Activated CD4-positive, alpha-beta T cell treated with anti-CD3 and anti-CD28 coated beads, Interleukin-2, amount 50 U/mL, for 24 hours (primary cell): ENCODE measurements at places on chromosomes 6 and 20.

- no peak for DNase-seq
These were observed 49.7 kb downstream of the TP53INP2 start for GRCh38 chr20:34753706-34754461.

- DNase-seq: no peak
These were observed 34.7 kb downstream of the KIAA1755 start for GRCh38 chr20:38225900-38226263.

DNA sequence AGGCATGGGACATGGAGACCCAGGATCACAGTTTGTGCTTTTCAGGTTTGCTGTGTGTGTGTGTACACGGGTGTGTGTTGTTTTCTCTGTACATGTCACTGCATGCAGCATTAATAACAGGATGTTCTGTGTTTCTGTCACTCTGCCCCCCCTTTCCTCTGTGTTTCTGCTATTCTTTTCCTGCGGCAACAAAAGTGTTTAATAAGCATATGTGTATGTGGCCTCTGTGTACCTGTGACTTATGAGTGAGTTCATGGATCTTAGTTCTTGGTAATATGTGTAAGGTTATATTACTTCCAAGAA lies 9.8 kb downstream of the SYNGAP1 start:
- DNase-seq: no peak

DNA sequence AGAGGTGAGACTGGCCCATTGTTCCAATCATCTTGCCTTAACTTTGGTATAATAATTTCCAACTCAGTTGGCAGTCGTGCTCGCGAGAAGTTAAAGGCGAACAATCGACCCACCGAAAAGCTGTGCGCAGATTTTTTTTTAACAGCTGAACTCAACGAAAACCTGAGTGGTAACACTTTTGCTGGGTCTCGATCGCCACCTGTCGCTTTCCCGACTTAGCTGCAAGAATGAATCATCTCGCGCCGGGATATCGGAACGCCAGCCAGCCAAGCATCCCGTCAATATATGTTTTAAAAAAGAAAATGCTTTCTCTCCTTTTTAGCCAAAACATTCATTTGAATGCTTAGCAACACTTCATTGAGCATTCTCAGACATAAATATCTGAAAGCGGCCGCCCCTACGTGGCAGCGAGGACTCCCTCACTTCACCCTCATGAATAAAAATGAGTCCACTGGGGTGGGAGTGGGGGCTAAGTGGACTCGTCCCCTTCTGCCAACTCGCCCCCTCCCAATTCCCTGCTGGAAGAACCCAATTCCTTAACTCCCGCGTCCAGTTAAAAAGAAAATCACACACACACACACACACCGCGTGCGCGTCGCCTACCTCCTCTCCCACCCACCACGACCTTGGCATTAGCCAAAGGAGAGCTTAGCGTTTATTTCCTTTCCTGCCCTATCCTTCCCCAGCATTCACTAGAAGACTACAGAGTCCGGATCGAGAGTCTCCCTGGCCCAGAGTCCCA lies 1.5 kb downstream of the COL12A1 start:
- no peak for DNase-seq

DNA sequence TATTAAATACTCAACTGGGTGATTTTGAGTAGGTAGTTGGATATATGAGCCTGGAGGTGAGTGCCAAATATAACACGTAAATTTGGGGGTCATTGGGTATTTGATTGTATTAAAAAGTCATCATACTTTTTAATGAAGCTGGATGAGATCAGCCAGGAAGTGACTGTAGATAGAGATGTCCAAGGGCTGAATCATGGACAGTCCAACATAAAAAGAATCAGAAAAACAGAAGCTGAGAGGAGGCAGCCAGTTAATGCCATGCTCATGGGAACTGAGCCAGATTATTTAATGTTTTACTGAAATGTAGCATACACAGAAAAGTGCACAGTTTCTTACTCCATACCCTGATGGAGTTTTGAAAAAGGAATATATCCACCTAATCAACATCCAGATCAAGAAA lies 435.5 kb upstream of the PLCB4 start:
- DNase-seq: no peak

DNA sequence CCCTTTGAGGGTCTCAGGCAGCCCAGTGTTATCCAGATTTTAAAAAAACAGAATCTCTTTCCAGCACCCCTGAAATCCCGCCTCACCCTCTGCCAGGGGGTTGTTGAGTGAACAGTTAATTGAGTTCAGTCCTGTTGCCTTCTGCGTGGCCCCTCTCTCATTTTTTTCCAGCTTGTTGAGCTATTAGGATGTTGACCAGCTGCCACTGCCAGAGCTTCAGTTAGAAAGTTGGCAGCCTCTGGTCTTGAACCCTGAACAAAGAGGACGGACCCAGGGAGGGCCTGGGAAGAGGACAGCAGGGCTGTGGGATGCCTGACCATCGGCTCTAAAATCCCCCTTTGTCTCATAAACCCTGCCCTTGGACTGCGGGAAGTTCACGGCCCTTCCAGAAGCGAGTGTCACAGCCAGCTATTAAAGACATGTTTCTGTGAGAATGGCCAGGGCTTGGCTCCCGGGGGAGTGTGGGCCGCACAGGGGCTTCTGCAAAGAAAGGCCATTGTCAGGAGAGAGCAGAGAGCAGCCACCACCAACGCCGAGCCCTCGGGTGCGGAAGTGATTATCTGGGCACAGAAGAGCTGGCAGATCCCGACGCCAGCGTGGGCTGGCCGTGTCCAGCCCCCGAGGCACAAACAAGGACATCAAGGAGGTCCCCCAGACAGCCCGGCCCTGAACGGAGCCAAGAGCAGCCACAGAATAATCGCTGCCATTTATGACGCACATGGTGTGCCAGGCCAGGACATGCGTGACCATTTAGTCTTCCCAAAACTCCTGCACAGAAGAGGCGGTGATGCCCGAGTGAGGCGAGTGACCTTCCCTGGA lies 189.0 kb downstream of the ANKRD60 start:
- no peak for DNase-seq

DNA sequence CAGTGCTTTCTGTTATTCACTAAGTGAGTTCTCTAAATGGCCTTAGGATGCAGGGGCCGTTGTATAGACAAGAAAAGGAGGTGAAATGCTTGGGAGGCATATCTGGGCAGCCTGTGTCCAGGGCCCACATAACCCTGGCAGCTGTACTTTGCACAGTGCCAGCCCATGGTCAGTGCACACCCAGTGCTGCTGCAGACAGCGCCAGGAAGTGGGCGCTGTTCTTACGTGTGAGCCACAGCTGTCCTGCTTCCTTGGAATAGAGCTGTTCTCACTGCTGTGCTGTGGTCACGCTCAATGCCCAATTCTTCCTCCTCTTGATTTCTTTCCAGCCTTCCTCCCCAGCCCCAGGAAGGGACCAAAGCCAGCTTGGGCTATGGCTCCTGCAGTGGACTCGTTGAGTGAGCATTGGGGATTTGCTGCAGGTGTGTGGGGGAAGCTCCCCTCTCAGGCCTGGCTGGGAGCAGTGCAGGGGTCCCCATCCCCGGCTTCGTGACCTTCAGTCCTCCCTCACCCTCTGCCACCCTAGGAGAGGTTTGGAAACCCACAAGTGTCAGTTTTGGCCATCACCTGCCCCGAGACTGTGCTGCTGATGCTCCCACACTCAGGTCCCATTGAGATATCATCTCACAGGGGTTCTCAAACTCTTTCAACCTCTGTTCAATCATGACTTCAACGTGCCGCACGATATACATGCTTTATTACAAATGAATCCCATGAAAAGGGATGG lies 246.8 kb upstream of the EXOC2 start:
- no peak for DNase-seq

GRCh38 chr6:169677096-169677495 lies 24.7 kb downstream of the WDR27 start:
- DNase-seq: no peak

- DNase-seq: no peak
These were observed 75.3 kb downstream of the PRDM1 start for GRCh38 chr6:106161311-106161874.

GRCh38 chr6:104095661-104096416 lies 763.9 kb downstream of the HACE1 start:
- DNase-seq: no peak

GRCh38 chr6:20882014-20882413 lies 347.8 kb downstream of the CDKAL1 start:
- DNase-seq: no peak

DNA sequence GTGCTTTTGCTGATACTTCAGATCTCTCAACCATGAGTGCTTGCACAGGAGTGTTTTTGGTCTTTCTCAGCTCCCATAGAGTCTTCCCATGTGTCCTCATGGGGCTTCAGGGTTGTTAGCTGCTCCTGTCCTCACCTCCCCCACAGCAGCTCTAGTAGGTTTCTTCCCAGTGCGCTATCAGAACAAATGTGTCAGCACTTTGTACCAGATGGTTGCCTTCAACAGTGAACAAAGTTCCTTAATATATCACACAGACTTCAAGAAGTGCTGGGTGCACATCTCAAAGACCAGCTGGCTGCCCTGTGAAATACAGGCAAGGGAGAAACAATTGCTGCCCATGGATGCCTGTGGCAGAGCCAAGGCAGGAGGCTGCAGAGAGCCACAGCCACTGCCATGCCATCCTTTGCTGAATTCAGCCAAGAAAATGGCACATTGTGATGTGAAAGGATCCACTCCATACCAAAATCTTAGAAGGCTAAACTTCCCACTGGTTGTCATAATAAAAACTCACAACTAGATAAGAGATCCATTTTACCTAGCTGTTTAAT lies 471.3 kb downstream of the C6orf118 start:
- DNase-seq: no peak

DNA sequence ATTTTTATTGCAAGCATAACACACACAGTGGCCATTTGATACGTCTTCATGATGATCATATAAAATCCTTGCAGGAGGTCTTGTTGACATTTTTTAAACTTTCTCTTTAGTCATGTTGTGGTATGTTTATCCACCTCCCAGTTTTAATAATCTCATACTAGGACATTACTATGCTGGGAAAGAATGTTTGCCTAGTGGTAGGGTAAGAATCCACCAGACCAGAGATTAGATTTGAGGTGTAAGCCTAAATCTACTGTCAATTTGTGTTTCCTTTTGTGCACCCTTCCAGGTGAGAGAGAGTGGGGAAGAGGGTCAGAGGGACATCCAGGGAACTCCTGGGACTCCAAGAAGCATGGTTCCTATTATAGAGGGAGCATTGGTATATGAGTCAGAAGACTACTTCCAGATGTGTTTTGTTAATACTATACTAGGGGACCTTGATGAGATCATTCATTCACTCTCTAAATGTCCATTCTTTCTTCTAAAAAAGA lies 298.3 kb upstream of the SASH1 start:
- DNase-seq: no peak

DNA sequence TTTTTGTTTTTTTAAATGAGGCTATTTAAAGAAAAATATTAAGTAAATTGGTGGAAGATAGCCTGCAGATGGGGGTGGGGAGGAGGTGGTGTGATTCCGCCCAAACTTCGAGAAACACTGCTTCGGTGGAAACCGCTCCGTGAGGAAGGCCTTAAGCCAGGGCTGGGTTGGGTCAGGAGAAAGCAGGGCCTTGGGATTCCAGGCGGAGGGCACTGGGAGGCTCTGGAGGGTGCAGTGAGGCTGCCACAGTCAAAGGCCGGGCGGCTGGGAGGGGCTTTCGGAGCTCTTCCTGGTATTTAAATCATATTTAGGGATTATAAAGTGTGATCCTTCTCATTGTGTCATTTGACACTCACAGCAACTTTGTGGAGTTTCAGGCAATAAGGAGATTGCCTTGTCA lies 22.2 kb upstream of the SCRT2 start:
- no peak for DNase-seq

DNA sequence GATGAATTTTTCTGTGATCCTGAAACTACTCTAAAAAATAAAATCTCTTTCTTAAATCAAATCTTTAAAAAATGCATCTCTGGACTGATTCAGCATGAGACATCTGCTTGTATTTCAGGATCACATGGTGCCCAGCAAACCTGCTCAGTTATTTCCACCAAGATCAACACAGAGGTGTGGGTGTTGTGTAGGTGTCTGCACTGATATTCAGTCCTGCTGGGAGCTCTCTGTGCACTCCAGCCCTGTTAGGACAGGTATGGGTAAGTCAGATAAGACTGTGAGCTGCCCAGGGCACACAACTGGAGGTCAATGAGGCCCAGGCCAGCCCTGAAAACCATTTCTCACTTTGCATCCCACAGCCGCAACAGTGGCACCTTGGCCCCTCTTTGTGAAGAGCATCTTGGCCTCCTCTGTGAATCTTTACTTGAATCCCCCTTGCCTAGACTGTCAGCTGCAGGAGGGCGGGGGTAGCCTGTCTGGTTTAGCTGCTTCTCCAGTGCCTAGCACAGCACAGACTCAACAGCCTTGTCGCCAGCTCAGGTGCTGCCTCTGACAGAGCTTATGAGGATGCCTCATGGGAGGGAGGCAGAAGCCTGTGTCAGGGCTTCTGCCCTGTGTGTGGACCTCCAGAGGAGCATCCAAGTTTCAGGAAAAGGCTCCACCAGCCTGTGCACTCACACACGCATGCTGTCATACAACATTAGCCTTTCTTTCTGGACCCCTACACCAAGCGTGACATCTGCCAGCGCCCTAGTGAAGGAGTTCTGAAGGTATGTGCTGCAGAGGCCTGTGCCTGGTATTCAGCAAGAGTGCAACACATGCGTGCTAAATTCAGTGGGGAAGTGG lies 187.6 kb upstream of the CST7 start:
- DNase-seq: no peak

- DNase-seq: no peak
These were observed 101.1 kb upstream of the IFNGR1 start for GRCh38 chr6:137320271-137320670.

DNA sequence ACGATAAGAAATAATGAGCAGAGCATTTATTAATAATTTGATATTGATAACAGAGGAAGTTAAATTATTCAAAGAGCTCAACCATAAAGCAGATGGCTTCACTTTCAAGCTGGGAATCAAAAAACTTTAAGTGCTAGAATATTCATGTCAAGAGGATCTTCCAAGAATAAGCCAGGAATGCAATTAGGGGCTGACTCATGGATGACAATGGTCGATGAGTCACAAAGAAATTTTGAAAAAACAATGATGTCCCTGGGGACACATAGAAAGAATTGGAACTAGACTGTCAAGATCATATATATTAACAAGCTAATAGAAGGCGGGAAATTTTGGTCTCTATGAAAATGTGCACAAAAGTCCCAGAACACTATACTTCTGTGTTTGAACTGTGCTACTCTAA lies 304.1 kb downstream of the LAMA2 start:
- DNase-seq: no peak

DNA sequence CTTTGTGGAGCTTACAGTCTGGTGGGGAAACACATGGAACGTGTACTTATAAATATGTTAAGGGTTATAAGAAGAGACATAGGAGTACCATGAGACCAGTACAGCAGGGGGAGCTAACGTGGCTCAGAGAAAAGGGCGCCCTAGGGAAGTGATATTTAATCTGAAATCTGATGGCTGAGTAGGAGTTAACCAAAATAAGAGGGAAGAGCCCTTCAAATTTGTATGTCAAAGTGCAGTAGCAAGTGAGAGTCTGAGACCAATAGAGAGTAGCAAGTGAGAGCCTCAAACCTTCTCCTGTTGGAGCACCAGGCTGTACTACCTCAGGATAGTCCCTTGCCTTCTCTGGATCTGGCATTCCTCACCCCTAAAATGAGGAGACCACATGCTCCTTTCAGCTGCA lies 6.1 kb upstream of the PKIG start:
- no peak for DNase-seq

- DNase-seq: no peak
These were observed 117.9 kb downstream of the SGK1 start for GRCh38 chr6:134199848-134200606.
